ENCODE measurements at places on chromosomes 4 and X.

DNA sequence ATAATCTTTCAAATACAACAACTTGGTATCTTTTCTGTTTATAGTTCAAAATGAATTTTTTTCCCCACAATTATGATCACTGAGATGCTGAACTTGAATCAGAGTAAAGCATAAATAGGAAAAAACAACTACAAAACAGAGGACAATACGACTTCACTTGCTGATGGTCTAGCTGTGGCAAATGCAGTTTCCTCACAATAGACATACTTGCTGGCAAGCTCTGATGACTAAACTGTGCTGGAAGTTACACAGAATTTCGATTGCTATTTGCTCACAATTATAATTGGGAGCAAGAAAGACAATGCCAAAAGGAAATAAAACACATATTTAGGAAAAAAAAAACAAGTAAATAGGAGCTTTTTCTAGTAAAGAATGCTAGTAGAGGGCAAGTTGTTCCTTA lies 14.7 kb downstream of the VEGFC start:
- no peak for DNase-seq

GRCh38 chr4:25590171-25590570 lies 65.5 kb upstream of the SLC34A2 start:
- no peak for DNase-seq

DNA sequence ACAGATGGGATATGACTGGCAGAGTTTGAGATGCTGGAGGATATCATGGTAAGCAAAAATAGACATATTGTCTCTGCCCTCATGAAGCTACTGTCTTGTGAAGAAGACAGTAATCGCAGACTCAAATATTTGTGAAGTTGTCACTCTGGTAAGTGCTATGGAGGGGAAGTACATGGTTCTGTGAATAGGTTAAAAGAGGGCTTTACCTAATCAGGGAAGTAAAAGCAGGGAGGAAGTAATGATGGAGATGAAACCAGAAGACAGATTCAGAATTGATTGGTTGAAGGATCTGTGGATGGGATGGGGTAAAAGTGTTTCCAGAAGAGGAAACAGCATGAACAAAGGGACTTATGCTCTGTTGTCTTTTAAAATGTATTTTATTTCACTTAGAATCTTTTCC lies 19.3 kb upstream of the MAGED1 start:
- DNase-seq: no peak

DNA sequence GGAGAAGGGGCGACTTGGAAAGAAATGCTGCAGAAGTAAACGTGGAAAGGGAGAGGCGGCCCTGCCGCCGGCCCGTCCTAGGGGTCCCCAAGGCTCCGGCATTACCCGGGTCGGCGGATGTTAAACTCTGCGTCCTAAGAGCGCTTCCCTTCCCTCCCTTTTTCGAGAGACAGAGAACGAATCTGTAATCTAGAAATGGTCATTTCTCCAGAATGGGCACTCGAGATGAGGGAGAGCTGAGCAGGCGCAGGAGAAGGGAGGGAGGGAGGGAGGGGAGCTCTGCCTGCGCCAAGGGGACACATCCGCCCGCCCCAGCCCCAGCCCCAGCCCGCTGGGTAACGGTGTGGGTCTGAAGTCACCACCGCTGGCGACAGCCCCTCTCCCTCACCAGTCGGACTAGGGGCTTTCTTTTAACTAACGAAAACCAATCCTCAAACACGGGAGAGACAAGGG lies 1.7 kb downstream of the HCFC1 start:
- no peak for DNase-seq

Data from stimulated activated CD8-positive, alpha-beta memory T cell treated with anti-CD3 and anti-CD28 coated beads, Interleukin-4, amount 100 ng/mL, for 4 hours (primary cell).